Right forelimb (tissue), 1 donor: ENCODE measurements at places on chromosomes 1 and 21.

DNA sequence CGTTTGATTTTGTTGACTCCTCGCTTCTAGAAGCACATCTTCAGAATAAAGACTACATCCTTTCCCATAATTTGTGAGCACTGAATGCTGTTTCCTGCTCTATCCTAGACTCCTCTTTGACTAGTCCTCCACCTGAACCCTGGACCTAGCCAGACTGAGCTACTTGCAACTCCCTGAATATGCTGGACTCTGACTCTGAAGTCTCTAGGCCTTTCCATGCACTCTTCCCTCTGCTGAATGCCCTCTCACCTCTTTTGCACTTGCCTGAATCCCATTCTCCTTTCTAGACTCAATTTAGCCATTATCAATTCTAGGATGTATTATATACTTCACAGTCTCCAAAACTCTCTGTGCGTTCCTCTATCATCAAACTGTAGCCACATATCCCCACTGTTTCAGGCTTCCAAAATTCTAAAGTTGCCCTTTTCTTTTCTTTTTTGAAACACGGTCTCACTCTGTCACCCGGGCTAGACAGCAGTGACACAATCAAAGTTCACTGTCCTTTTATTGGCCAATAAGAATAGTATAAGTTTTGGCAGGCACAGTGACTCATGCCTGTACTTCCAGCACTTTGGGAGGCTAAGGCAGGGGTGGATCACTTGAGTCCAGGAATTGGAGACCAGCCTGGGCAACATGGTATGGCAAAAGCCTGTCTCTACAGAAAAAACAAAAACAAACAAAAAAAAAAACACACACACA lies 127.0 kb downstream of the LTN1 start:
- no peak for DNase-seq

DNA sequence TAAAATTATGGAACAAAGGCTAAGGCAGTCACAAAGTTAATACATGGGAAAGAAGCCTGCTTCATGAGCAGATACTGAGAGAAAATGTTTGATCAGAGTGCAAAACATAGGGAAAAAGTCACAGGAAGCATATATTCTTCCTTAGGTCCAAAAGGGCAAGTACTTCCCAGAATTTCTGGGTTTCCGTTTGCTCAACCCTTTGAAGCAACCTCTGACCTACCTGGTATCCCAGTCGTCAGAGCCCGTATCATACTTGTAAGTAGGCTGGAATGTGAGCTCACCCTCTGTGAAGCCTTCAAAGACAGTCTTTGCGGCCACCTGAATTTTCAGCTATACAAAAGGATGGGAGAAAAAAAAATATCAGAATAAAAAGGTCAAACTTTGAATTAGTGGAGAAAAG lies 20.5 kb upstream of the MTF1 start:
- DNase-seq, result no peak

DNA sequence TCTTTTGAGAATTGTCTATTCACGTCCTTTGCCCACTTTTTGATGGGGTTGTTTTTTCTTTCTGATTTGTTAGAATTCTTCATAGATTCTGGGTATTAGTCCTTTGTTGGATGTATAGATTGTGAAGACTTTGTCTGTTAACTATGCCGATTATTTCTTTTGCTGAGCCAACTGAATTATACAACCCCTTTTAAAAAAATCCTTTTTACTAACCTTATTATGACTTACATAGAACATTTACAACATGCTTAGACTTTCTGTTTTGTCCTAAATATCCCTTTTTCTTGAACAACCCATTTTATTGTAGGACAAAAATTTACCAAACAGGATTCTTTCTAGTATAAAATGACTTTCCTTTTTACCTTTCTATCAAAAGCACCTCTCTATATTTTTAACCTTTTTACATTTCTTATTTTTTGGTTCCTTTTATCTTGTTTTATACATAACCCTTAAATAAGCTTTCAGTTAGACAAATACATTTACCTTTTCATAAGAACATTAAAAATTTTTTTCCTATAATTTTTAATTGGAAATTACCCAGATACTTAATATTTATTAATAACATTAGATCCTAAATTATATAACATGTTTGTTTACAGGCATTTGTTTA lies 70.4 kb upstream of the TTLL7 start:
- DNase-seq, result no peak

DNA sequence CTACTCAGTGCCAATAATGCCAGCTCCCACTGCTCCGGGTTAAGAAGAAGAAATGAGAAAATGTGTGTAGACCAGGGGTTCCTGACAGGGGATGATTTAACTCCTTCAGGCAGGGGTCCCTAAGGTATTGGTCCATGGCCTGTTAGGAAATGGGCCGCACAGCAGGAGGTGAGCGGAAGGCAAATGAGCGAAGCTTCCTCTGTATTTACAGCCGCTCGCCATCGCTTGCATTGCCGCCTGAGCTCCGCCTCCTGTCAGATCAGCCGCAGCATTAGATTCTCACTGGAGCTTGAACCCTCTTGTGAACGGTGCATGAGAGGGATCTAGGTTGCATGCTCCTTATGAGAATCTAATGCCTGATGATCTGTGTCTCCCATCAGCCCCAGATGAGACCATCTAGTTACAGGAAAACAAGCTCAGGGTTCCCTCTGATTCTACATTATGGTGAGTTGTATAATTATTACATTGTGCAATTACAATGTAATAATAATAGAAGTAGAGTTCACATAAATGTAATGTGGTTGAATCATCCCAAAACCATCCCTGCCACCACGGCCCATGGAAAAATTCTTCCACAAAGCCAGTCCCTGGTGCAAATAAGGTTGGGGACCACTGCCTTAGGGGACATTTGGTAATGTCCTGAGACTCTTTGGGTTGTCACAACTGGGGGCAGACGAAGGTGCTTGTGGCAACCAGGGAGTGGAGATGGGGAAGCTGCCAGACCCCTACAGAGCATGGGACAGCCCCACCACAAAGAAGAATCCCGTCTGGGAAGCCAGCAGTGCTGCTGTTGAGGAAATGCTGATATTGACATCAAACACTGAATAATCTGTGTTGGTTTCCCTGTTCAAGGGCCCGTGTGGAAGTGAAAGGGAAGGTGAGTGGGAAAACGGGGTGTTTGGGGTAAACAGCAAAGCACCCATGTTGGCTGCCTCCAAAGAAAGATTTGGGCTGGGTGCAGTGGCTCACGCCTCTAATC lies 60.8 kb downstream of the DHRS3 start:
- DNase-seq, result no peak

DNA sequence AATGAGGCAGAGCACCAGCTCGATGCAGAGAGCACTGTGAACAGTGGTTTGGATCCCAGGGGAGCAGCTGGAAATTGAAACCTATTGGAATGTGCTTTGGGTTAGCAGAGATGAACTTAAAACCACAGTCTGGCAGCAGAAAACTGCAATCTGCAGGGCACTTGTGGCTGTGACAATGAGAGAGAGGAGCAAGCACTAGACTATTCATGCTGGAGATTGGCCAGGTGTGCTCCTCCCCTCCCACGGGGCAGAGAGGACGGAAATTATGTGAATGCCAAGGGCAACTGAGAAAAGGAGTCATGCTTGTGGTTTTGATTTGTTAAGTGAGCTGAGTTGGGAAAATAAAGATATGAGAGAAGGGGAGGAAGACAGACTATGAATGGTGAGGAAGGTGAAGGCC lies 38.1 kb downstream of the HSD3B2 start:
- DNase-seq, result no peak

GRCh38 chr21:34688715-34689114 lies 19.9 kb downstream of the CLIC6 start:
- no peak for DNase-seq

DNA sequence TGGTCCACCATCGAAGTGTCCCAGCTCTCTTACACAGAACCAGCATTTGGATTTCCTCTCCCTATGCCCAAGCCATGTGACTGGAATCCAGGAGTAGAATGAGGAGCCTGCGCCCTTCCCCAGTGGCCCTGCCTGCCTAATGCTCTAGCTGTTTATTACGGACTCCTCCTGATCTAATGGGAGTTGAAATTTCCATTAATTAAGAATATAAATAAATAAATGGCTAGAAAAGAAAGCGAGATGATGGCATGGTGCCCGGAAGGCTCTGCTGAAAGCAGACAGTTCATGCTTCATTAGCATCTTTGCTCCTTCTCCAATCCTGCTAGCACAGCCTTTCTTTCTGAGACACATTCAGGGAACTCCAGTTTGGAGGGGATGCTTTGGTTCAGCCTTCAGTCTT lies 216.2 kb downstream of the SEC16B start:
- DNase-seq, result no peak

DNA sequence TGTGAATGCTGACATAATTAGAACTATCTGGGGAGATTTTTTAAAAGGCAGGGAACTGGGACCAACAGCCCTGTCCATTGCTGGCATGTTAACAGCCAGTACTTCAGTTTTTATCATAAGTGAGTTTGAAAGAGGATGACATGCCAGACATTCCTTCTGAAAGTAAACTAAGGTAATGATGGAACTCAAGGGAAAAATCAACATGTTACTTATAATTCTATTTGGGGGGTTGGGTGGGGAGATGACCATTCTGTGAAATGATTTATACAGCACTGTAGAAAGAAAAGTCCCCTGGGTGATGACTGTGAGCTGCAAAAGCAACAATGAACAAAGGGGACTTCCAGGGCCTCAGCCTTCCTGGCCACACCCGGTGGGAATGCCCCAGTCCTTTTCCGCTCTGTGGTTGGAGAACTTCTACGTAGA lies 5.4 kb upstream of the LAMC2 start:
- DNase-seq, result no peak

DNA sequence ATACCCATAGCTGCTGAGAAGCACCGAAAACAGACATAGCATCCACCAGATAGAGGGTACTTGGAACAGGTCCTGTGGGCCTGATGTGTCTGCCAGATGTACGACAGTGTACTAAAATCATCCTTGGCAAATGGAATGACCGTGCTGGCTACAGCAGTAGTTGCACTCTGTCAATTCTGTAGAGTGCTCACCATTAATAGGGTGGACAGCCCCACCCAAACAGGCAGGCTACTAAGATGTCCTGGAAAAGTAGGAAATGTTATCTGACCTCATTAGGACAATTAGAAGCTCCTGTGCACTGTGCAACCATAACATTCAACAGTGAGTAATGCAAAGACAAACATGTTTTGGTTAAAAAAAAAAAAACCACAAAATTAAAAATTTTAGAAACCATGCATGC lies 106.2 kb downstream of the PTPN14 start:
- DNase-seq, result no peak

GRCh38 chr21:44487831-44488230 lies 32.5 kb downstream of the LRRC3 start:
- no peak for DNase-seq
